ENCODE measurements at places on chromosomes 6 and 20.

- no peak overlapping the region for H3K4me3 ChIP-seq
- H3K27me3 ChIP-seq = no peaks in the 10 kb centered on the region
- H3K4me1 ChIP-seq = no peaks in the 10 kb centered on the region
- DNase-seq = no peak
These were observed 23.9 kb upstream of the ASXL1 start for GRCh38 chr20:32333988-32334885.

DNA sequence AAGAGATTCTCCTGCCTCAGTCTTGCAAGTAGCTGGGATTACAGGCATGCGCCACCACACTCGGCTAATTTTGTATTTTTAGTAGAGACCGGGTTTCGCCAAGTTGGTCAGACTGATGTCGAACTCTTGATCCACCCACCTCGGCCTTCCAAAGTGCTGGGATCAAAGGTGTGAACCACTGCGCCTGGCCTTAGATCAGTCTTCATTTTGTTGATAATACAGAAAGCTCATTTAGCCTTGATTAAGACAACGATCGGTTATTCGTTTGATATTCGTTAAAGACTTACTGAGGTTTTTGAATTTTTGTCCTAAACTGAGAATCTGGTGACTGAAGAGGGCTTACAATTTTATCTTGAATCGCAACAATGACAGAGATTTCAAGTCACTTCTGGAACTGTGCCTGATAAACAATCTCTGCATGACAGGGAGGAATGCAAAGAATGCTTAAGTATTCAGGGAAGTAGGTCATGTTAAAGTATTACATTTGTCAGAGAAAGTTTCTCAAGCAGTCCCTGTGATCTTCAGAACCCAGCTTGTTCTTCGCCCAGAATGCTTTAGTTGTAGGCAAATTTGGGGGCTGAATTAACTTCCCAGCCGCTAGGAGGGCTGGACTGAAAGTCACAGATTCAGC is 14.8 kb downstream of the AKAP12 start:
- DNase-seq = no peak
- H3K36me3 ChIP-seq = no peaks in the 10 kb centered on the region
- no peaks in the 10 kb centered on the region for H3K27me3 ChIP-seq
- H3K4me3 ChIP-seq = no peak overlapping the region

DNA sequence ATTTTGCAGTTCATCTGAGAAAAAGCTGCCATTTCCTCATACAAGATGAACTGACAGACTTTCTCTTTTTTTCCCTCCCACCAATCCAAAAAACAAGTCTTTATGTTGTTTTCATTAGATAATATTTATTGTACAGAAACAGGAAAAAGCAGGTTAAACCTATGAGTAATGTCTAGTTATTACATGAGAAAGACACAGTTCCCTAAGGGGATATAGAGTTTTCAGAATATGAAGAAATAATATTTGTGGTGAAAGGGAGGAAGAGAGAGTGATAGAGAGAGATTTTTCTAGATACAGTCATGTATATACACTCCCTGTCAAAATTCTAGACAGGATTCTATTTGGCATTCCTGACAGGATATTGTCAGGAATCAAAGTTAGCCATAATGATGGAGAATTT is 392.4 kb downstream of the BMP2 start:
- H3K27me3 ChIP-seq = no peaks in the 10 kb centered on the region
- H3K27ac ChIP-seq = no peak overlapping the region
- DNase-seq = no peak
- H3K36me3 ChIP-seq = no peaks in the 10 kb centered on the region
- no peaks in the 10 kb centered on the region for H3K4me1 ChIP-seq
- H3K4me3 ChIP-seq = no peak overlapping the region

GRCh38 chr20:24695529-24696225 is 226.2 kb downstream of the SYNDIG1 start:
- no peaks in the 10 kb centered on the region for H3K27me3 ChIP-seq
- H3K36me3 ChIP-seq = no peaks in the 10 kb centered on the region
- H3K4me3 ChIP-seq = no peak overlapping the region
- no peaks in the 10 kb centered on the region for H3K4me1 ChIP-seq
- DNase-seq = no peak

GRCh38 chr6:89554106-89554505 is 84.4 kb downstream of the LYRM2 start:
- H3K4me3 ChIP-seq = no peak overlapping the region
- no peak for DNase-seq
- no peaks in the 10 kb centered on the region for H3K4me1 ChIP-seq
